NB4 (cell line): ENCODE measurements at places on chromosomes 1 and 21.

- DNase-seq: no peak
Observed at GRCh38 chr1:30684259-30684658, 39.1 kb downstream of the MATN1 start.

GRCh38 chr1:184387476-184388318 is 868 bp downstream of the C1orf21 start:
- peak; percentile 49 for DNase-seq

- DNase-seq: peak; percentile 39
Observed at GRCh38 chr1:3869751-3870301, 12.6 kb downstream of the DFFB start.

DNA sequence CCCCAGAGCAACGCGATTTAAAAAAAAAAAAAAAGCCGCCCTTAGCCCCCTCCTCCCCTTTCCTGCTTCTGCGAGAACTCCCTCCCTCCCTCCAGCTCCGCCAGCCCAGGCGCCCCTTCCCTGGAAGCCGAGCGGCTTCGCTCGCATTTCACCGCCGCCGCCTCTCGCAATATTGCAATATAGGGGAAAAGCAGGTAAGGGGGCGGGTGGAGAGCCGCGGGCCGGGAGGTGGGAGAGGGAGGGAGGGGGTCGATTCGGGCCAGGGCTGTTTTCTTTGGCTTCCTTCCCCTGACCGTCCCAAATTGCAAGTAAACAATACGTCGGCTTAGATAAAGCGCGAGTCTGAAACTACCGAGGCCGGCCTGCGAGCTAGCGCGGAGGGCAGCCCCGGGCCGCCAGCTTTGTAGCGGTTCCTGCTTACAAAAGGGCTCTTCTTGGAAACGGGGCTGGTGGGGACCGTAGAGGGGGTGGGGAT is 408 bp downstream of the LMO4 start:
- peak; percentile 69 for DNase-seq

GRCh38 chr1:206032380-206033140 is 8.9 kb upstream of the CTSE start:
- DNase-seq: no peak

DNA sequence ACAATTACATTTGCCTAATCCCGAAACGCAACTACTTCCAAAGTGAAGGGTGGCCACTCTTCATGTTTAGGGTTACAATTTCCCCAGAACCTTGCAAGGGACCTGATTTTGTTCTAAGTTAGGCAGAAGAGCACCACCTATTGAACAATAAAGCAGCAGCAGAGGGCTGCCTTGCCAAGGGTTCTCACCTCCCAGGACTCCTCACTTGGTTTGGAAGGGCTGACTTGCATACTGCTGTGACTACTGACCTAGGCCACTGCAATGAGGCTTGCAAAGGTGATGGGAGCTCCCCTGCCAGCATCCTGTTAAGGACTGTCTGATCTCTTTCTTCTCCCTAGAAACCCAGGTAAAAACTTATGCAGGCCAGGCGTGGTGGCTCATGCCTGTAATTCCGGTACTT is 14.2 kb downstream of the MTOR start:
- peak; percentile 11 for DNase-seq

DNA sequence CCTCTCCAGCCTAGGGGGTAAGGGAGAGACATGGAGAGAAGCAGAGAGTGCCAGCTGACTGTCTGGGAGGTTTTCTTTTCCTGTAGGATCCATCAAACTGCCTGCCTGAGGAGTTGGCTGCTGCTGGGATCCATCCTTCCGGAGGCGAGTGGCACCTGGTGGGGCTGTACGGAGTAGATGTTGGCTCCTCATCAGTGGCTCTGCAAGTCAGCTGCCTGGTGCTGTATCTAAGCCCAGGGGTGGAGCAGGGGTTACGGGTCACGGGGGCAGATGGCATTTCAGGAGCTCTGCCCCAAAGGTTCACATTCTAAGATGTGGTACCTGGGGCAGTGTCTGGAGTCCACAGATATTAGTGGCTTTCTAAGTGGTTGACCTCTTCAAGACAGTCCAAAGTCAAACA is 128.0 kb downstream of the ACTL8 start:
- no peak for DNase-seq

- DNase-seq: peak; percentile 78
Observed at GRCh38 chr1:27940297-27940696, 5.5 kb downstream of the SMPDL3B start.

- DNase-seq: peak; percentile 72
Observed at GRCh38 chr21:27700974-27701614, 734.2 kb upstream of the ADAMTS5 start.
